ENCODE measurements at places on chromosomes 12 and 14.

DNA sequence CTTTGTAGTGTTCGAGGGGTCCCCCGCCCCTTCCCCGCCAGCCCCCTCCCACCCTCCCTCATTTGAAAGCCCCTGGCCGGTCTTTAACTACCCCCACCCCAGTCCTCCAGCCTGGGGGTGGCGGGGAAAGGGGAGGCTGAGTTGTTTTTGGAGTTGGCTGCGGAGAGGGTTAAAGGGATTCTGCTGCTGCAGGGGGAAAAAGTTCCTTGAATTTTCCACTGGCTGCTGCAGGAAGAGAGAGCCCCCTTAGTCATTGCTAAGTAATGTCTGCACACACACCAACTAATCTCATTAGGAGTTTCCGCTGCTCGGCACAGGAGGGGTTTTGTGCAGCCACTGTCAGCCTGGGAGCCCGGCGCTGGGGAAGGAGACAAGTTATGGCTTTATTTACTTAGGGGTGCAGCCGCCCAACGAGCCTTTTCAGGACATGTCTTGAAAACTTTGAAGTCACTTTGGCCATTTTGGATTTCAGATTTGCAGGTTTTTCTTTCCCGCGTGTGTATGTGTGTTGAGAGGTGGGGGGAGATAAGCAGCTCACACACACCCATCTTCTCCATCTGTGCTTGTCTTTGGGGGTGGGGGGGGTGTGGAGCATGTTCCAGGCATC lies 1.8 kb downstream of the ELK3 start:
- DNase-seq = peak; percentile 87

DNA sequence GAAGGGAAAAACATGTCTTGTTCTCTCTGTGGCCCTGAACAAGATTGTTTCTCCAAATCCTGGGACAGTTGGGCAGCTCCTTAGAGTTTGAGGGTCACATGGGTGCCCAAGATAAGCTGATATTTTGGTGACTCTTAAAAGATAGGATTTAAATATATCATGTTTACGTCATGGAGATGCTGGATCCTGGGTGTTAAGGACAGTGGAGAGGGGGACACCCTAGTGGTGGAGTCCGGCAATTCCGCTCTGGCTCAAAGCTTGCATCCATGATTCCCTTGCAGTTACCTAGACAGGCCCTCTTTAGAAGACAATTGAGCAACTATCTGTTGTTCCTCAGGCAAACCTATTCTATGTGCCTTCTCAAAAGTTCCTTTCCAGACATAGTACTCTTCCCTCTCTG lies 101.8 kb downstream of the CMKLR1 start:
- DNase-seq = no peak

- no peak for DNase-seq
These were observed 313.1 kb upstream of the GARIN6 start for GRCh38 chr12:99334285-99335056.

- no peak for DNase-seq
These were observed 4.3 kb upstream of the NKX2-1 start for GRCh38 chr14:36524220-36524837.

DNA sequence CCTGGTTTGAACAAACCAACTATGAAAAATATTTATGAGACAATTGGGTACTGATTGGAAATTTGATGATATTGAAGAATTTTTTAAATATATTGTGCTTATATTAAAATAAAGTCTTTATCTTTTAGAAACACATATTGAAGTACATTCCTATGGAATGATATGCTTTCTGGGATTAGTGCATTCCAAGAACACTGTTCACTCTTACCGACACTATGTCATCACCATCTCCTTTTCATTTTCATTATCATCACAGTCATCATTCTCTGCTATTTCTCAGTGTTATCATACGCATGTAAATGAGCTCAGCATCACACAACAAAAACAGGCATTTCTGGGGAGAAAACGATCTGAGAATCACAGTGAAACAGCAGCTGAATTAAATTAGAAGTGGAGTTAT lies 513.3 kb upstream of the CCDC196 start:
- peak; percentile 84 for DNase-seq

GRCh38 chr14:64806202-64806861 lies 73.4 kb downstream of the SPTB start:
- peak; percentile 91 for DNase-seq

DNA sequence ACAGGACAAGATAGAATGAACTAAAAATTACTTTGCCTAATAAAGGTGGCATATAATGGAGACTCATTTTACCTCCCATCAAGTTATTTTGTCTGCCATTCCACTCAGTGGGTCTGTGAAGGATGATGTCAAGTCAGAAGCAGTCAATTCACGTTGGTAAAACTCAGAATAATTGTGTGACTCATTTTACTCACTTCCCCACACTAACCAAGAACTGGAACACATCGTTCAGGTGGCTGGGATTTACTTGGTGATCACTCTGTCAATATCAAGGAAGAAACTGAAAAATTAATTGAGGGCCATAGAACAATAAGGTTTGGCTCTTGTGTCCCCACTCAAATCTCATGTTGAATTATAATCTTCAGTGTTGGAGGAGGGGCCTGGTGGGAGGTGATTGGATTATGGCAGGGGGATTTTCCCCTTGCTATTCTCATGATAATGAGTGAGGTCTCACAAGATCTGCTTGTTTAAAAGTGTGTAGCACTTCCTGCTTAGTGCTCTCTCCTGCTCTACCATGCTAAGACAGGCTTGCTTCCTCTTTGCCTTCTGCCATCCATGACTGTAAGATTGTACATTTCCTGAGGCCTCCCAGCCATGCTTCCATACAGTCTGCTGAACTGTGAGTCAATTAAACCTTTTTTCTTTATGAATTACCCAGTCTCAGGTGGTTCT lies 35.7 kb upstream of the GTF2A1 start:
- no peak for DNase-seq

DNA sequence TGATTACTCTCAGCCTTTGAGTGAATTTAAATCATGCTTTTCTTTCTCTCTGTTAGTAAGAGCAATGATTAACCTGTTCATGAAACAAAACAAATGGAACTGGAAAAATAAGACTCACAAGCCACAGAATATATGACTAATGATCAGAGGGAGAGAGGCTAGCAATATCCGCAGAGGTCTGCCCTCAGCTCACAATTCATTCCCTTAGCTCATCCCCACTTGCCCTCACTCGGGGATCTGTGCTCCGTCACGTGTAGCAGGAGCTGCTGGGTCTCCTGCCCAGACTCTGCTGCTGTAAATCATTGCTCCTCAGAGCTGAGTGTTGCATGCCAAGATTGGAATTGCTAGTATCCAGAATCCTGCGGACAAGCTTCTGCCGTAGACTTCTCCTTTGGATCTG lies 53.1 kb upstream of the GNG2 start:
- peak; percentile 47 for DNase-seq

DNA sequence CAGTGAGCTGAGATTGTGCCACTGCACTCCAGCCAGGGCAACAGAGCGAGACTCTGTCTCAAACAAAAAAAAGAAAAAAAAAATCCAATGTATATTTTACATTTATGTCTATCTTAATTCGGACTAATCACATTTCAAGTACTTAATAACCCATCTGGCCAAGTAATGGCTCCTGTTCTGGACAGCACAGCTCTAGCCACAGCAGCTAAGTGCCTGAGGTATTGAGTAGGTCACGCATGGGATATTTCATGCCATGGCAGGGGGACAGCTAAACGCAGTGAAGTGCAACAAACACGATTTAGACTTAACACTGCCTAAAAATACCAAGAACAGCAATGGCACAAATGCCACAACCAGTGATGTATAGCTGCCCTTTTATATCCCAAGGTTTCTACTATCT lies 8.0 kb downstream of the BAZ1A start:
- no peak for DNase-seq

DNA sequence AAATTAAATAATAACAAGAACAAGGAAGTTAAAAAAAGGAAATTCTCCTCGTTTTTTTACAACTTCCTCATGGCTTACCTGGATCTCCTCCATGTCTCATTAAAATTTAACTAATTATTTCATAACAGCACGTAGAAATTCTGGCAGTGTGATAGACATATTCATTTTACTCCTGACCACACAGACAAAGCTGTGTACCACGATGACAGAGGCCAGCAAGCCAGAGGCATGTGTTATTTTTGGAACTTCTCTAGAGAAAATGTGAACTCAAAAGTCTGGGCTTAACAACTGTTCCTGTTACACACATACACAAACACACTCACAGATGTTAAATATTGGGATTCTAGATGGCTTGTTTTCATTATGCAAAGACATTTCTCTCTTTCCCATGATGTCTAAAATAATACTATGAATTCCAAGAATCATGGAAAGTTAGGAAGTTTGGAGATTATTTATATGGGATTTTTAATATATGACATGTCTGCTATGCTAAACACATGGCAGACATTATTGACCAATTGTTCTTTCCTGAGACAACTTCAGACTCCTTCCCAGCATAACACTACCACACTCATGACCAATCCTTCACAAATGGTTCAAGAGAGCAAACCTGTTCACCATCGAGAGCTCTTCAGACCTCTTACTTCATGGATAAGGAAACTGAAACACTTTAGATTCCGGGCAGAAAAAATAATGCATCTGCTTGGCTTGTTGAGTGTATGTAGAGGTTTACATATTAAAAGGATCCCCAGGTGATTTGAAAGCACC lies 158.7 kb downstream of the DACT1 start:
- DNase-seq = no peak

DNA sequence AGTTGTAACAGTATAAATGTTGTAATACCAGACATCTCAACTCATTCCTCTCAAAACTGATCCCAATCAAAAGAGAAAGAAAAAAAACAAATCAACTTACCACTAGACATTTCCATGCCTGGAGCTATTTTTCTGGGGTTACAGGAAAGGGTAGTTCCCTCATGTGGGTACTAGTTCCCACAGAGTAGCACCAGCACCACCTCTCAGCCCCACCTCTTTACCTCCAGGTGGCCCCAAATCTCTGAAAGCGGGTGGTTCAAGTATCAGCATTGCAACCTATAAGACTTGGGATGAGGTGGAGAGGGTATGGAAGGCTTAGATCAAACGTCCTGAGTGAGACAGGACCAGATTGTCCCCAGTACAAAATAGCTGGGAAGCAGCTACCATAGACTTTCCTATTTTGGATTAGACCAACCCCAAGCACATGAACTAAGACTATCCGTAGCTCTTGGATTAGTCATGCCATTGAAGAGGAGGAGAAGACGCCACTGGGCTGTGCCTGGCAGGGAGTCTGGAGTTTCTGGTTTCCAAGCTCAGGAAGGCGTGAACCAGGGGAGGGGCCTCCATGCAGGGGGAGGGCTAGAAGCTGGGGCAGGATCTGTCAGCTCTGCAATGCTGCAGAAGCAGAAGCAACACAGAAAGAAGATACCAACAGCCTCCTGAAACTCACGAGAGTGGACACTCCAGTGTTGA lies at the start of gene SLC39A2:
SLC39A2 (plus strand) TSS at position 620 of the 693 bp plus-strand sequence. CDS start 154 bp downstream, outside the sequence.
- peak; percentile 77 for DNase-seq

DNA sequence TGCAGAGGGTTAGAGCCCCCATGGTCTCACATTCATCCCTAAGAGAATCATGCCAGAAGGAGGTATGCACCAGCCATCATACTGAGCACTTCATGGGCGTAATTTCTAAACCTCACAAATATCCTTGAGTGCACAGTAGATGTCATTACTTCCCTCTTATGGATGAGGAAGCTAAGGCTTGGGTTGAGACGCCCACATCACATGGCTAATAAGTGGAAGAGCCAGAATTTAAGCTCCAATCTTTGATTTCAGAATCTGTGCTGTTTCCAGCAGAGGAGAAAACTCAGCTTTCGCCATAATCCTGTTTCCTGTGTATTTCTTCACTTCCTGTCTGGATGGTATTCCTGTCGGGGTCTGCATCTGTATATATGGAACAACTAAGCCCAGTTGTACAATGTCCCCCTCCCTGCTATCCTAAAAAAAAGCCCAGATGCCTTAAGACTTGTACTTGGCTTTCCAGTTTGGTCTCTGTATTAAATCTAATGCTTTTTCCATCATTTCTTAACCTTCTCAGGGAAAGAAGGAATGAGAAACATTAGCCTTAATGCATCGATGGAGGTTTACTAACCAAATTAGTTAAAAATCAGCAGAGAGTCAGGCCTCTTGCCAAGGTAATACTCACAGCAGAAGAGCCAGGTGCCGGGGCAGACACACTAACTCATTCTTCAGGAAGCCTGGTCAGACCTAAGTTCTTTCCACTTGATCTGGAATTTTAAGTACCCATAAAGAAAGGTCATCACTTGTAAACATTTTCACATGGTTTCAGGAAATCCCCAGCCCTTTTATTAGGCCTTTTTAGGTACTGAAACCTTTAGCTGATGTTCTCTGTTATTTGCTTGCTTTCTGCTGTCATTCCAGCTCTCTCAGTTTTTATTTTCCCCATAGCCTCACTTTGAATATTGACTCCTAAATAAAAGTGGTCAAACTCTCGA lies 5.3 kb downstream of the ISCU start:
- DNase-seq = no peak

GRCh38 chr14:83300476-83301064 lies 1766.9 kb upstream of the SEL1L start:
- DNase-seq = peak; percentile 52

DNA sequence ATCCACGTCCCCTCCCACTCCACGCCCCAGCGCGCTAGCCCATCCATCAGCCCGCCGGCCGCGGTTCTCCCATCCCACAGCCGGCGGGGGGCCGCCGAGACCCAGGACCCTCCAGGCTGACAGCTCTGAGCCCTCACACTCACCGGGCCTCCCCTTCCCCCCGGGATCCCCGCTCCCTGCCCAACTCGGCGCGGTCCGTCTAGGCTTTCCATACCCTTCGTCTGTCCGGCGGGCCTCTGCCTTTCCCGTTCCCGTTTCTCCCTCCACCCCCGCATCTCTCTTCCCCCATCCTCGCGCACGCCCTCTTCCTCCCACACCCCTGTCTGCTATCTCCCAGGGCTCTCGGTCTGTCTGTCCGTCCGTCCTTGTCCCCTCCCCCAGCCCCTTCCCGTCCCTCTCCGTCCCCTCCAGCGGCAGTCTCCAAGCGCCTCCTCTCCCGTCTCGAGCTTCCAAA lies 726 bp downstream of the ZFHX2 start:
- no peak for DNase-seq

GRCh38 chr12:132259364-132259871 lies 70.0 kb downstream of the GALNT9 start:
- DNase-seq = peak; percentile 54

DNA sequence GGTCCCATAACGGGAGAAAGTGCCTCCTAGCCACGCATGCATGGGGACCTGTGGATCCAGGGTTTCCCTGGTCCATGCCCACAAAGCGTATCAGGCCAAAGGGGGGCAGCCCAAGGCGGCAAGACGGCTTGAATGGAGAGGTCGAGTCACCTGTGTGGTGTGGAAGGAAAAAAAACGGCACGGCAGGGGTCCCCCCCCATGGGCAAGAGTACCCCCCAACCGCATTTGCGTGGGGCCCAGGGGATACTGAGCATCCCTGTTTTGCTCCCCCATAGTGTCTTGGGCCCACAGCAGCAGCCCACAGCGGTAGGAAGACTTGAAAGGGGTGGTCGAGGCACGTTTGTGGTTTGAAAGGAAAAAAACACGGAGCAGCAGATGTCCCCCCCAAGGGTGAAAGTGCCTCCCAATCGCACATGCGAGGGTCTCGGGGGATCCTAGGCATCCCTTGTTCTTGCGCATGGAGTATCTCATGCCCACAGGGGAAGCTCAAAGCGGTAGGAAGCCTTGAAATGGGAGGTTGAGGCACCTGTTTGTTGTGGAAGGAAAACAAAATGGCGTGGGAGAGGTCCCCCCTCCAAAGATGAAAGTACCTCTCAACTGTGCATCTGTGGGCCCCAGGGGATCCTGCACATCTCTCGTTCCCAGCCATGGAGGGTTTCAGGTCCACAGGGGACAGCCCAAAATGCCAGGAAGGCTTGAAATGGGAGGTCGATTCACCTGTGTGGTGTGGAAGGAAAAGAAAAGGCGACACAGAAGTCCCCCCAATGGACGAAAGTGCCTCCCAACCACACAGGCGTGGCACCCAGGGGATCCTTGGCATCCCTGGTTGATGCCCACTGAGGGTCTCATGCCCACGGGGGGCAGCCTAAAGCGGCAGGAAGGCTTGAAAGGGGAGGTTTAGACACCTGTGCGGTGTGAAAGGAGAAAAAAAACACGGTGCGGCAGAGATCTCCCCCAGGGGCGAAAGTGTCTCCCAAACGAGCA lies 577.5 kb downstream of the ALG10 start:
- DNase-seq = no peak

Data from fibroblast of skin of right quadriceps (primary cell).